NK-92 treated with Interleukin-12 subunit alpha and Interleukin-12 subunit beta, amount 100 ng/mL, for 24 hours (cell line): ENCODE measurements at places on chromosomes 16 and 17.
A peak's percentile ranks its signal among the peaks of the same experiment; 100 is the strongest.

DNA sequence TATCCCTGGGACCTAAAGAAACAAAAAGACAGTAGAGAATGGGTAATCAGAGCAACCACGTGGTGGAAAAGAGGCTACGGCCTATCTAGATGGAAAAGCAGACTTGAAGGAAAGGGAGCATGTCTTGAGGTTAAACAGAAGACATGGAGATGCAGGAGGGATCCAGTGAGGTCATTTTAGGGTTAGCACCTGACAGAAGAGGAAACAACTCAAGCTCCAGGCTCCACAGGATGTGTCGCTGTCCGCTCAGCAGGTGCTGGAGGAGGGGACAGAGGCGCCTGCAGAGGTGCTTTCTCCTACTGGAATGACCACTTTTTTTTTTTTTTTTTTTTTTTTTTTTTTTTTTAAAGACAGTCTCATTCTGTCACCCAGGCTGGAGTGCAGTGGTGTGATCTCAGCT, 47.5 kb upstream of the CLEC3A start:
- no peak for DNase-seq

GRCh38 chr16:54193665-54194333, 92.8 kb downstream of the IRX3 start:
- DNase-seq: peak; percentile 23

GRCh38 chr16:82360024-82360783, 190.2 kb upstream of the MPHOSPH6 start:
- no peak for DNase-seq

- DNase-seq: no peak
Measured at GRCh38 chr16:71407731-71408130, 34.1 kb downstream of the TLE7 start.

- no peak for DNase-seq
Measured at GRCh38 chr17:29059281-29059680, 16.3 kb downstream of the PIPOX start.

GRCh38 chr17:33106525-33107165, 115.0 kb downstream of the SPACA3 start:
- DNase-seq: no peak

DNA sequence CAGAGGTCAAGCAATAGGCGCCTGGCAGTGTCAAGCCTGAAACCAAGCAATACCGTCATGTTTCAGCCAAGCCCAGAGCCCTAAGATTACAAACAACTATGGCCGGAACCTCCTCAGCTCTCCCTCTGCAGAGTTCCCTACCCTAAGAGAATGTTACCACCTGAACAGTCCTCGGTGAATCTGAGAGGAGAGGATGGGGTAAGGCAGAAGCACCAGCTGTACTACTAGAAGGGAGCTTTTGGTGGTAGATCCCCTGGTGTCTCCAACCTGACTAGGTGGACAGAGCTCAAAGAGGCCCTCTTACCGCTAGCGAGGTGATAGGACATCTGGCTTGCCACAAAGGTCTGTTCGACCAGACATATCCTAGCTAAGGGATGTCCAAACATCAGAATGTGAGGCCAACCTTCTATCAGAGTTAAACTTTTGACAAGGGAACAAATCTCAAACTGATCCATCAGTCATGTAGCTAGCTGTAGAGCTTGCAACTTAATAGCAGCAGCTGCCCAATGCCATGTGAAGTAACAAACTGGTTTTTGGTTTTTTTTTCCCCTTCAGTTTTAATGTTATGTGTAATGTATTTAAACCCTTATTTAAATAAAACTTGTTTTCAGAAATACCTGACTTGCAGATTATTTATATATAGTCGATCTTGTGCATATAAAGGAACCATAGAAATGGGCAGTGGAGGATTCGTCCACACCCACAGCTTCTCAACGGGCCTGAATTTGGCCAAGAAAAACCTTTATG, 2.5 kb downstream of the EIF1 start:
- DNase-seq: no peak

DNA sequence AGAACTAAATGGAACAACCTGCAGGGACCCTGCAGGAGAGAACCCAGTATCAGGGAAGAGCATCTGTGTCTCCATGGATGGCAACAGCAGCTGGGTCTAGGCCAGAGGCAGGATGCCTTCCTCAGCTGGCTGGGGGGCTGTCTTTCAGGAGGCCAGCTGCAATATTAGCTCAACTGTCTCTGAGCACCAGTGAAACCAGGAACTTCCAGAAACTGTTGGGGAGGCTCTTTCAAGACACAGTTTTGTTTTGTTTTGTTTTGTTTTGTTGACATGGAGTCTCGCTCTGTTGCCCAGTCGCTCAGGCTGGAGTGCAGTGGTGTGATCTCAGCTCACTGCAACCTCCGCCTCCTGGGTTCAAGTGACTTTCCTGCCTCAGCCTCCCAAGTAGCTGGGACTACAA, 7.6 kb downstream of the GPR142 start:
- DNase-seq: no peak
